Caudate nucleus (tissue), 63 donors: ENCODE measurements at places on chromosomes 4 and X.

DNA sequence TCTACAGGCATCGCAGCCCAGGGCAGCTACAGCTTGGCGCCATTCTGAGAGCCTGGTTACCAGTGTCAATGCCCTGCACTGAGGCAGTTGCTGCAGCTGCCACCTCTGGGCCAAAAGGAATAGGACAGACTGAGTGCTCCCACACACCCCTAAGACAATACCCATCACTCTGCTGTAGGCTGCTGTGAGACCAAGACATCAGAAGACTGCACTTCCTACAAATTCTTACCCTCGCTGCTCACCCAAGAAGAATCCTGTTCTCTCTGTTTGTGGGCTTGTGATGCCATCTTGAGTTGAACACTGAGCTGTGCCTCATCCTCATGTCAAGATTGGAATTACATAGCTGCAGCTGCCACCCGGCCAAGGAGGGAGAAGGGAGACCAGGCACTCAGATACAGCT is 1847.0 kb upstream of the PCDH10 start:
- DNase-seq: no peak

GRCh38 chr4:88791274-88791673 is 93.6 kb upstream of the NAP1L5 start:
- DNase-seq: no peak

DNA sequence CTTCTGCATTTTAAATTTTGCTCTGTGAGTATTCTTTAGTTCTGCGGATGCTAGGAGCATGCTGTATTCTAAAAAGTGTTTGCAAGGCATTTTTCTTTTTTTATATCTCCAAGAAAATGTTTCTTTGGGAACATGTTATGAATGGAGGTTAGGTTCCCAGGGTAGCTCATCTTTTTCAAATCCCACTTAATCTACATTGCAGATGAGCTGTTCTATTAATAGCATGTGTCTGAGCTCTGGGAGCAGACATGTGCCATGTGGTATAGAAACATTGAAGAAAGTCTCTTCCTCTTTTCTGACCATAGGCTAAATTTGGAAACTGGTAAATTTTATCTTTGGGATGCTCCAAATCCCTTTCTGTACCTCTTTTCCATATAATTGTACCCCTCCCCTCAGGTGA is 23.2 kb downstream of the DIAPH2 start:
- DNase-seq: no peak

GRCh38 chr4:151811403-151811802 is 50.6 kb upstream of the GATB start:
- no peak for DNase-seq
